ENCODE measurements at places on chromosomes 2 and 18. TPM values are rescaled to one million over a fixed set of nuclear protein-coding genes. Genes with fewer than 3 reads are reported as not detected.

EPHA4 gene
- total RNA-seq, result 5.7 TPM

GRCh38 chr18:45231617-45232016 is 383.7 kb upstream of the SLC14A2 start:
- DNase-seq, result no peak

NT5DC4 gene
- not detected for total RNA-seq

HOXD9 gene
- total RNA-seq, result 0.57 TPM

RGPD4 gene
- total RNA-seq, result not detected

DNA sequence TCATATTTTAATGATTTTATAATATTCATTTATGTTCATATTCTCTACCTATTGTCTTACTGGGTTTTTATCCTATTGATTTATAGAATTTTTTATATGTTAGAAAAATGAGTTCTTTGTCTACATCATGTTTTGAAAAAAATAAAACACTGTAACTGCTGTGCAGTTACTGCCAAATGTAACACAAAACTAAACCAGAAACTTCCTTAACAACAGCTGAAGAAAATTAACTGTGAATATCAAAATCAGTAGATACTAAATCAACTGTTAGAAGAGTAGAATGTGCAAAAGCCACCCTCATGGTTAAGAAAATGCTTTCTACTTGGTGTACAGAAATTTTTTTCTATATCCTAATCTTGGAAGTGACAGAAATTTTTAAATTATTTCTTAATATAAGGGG is 69.5 kb downstream of the PTRHD1 start:
- DNase-seq, result no peak

ZC3H6 gene
- 3.5 TPM for total RNA-seq

DNA sequence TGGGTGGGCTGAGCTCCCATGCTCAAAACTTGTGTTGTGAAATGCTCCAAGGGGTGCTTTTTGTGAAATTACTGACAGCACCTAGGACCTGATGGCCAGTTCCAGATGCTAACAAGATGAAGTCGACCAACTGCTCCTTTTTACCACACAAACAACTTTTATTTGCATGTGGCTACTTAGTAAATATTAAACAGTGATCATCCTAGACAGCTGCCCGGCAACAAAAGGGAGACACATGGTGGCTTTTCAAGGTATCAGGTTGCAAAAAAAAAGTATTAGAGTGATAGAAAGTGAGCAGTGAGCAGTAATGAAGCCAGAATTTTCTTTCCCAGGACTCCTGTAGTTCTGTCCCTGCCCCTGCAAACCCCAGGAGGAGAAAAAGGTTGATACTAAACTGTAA is 118.5 kb downstream of the RPIA start:
- DNase-seq, result no peak

DNA sequence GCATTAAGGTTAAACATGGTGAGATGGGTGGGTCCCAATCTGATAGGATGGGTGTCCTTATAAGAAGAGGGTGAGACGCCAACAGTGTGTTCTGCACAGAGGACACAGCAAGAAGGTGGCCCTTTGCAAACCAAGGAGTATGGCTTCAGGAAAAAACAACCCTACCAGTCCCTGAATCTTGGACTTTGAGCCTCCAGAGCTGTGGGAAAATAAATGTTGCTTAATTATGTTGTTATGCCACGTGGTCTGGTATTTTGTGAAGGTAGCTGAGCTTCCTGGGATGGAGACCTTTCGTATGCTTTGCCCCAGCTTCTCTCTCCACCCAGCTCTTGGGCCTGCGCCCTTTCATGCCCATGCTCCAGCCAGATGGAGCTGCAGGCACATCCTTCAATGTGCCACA is 114.2 kb upstream of the EPC2 start:
- DNase-seq, result no peak

GRCh38 chr2:202723746-202724145 is 89.0 kb downstream of the FAM117B start:
- DNase-seq, result no peak

- peak; percentile 83 for DNase-seq
These were observed 156.1 kb downstream of the DYSF start for GRCh38 chr2:71609441-71609840.

- DNase-seq, result peak; percentile 94
These were observed 16.3 kb downstream of the SLC3A1 start for GRCh38 chr2:44291281-44292248.

DNA sequence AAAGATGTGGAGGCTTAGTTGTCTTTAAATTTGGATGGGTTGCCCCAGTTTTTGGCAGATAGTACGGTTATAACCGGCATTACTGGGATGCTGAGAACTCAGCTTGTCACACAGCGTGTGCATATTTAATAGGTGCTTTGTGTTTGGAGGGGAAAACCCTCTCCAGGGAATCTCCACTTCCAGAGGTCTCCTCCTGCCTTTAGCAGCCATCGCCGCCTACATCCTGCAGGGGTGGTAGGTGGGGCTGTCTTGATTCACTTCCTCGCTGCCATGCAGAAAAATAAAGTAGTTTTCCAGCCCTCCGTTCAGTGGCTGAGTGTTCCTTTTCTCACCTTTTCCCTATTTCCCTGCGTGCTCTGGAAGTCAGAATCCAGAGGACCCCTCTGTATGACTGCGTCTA is 76.4 kb downstream of the ITGB1BP1 start:
- no peak for DNase-seq

CYP26B1 gene
- total RNA-seq, result 6.8 TPM

SCN9A gene
- 0.86 TPM for total RNA-seq

DNA sequence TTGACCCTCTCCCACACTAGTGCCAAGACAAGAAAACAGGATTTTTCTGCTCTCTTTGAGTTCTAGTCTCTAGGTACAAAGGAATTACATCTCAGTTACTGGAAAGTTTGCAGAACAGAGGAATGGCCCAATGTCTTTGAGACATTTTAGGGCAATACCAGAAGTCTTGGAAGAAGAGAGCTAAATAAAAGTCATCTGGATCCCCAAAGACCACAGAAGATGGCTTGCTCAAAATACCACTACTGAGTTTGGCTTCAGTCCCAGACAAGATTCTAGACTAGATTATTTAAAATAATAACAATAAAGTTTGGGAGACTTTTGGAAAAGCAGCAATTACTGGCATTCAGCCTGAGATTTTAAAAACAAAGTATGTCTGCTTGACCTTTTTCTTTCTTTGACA is 61.9 kb upstream of the HK2 start:
- DNase-seq, result no peak
